Stimulated activated CD8-positive, alpha-beta memory T cell treated with anti-CD3 and anti-CD28 coated beads, Interleukin-4, amount 100 ng/mL, for 48 hours (primary cell): ENCODE measurements at places on chromosomes 3 and 15.
A peak's percentile ranks its signal among the peaks of the same experiment; 100 is the strongest.

- no peak for DNase-seq
Measured at GRCh38 chr15:81033508-81033907, 32.8 kb downstream of the TLNRD1 start.

- DNase-seq: no peak
Measured at GRCh38 chr3:4407941-4408340, 59.1 kb downstream of the SUMF1 start.

- DNase-seq: no peak
Measured at GRCh38 chr15:66114863-66115425, 138.6 kb downstream of the MEGF11 start.

DNA sequence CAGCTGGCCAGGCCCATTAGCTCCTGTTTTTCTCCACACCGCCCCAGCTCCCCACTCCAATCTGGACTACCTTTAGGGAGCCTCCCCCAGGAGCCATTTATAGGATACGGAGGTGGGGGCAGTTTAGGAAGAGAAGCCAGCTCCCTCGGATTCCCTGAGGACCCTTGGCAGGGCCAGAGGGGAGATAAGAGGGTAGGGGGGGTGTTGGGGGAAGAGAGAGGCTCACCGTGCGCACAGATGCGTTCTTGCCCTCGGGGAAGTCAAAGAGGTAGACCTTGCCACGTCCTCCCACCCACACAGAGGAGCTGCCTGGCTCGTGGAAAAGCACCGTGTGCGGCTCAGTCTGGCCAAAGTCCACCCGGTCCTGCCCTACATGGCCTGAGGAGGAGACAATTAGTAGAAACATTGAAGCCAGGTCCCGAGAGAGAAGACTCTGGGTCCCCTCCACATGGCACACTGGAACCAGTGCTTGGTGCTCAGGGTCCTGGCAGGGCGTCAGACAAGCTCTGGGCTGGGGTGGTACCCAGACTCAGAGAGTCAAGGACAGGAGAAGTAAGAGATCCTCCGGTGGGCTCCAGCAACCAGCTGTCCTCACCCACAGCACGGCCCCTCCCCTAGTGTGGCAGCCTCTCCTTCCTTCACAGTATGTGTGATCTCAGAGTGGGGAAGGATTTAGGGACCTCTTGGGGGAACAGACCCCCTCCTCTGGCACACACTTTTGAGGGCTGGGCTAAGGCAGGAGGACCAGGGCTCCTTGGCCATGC, 15.0 kb downstream of the SEMA7A start:
- no peak for DNase-seq

GRCh38 chr3:81742581-81742980, 18.9 kb downstream of the GBE1 start:
- DNase-seq: no peak

DNA sequence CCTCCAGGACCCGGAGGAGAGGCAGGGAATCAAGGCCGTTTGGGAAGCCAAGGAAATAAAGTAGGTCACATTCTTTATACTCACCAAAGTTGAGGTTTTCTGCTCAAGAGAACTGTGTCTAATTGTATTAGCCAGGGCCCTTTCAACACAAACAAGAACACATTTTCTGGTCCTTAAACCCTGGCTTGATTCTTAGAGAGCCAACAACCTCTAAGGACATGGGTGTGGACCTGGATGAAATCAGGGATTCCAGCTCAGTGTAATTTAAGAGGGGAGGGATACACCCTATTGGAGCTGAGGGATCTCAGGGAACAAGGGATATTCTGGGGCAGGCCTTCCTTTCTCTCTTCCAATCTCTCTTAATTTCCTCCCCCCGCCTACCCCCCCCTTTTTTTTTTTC, 104.8 kb downstream of the COL6A6 start:
- DNase-seq: no peak

DNA sequence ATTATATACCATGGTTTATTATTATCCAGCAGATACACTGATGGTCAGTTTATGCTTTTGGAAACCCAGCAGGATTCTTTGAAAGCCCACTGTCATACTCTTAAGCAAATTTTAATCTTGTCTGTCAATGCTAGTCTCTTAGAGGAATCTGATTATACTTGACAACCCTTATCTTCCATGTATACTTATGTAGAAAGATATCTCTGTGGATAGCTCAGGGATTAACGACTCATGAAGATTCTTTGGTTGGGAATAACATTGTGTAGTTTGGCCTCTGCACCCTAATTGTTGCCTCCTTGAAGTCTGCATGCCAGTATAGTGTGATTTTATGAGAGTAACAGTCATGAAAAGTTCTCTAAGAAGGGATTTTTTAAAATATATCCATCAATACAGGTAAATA, 33.0 kb downstream of the FILIP1L start:
- no peak for DNase-seq

- peak; percentile 54 for DNase-seq
Measured at GRCh38 chr3:142929109-142929508, 34.4 kb downstream of the PAQR9 start.

GRCh38 chr3:156388497-156389448, 166.1 kb downstream of the SSR3 start:
- DNase-seq: no peak

GRCh38 chr3:124887177-124887931, at the start of gene ITGB5:
Gene ITGB5 (minus strand): TSS chr3:124887365. CDS start chr3:124887000, 365 bp downstream.
- peak; percentile 51 for DNase-seq

DNA sequence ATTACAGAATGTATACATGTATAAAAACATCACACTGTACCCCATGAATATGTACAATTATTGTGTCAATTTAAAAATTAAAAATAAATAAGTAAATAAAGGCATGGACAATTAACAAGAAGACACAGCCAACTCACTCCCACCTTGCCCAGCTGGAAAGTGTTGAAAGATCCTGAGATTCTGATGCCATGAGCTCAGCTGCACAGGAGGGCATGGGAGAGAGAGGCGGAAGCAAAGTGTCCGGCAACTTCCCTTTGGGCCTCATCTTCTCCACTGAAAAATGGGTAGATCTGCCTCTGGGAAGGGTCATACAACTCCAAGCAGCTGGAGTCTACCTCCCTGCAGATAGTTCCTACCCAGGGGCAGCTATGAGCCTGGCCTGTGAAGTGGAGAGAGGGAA, 277.3 kb downstream of the UACA start:
- no peak for DNase-seq

DNA sequence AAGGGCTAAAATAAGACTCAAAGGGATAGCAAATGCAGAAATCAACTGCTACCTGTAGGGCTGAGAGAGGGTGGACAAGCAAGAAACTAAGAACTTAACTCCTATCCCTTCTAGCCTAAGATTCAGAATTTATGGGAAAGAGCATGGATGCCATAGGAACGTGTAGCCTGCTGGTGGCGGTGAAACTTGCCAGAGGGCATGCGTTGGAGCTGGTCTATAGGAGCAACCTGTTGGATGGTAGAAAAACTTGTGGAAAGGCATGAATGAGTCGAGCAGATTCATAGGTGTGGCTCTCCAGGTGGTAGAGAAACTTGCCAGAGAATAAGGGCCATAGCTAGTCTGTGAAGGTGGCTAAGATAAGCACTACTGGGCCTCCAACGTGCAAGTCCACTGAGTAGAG, 137.2 kb downstream of the DOCK3 start:
- no peak for DNase-seq

DNA sequence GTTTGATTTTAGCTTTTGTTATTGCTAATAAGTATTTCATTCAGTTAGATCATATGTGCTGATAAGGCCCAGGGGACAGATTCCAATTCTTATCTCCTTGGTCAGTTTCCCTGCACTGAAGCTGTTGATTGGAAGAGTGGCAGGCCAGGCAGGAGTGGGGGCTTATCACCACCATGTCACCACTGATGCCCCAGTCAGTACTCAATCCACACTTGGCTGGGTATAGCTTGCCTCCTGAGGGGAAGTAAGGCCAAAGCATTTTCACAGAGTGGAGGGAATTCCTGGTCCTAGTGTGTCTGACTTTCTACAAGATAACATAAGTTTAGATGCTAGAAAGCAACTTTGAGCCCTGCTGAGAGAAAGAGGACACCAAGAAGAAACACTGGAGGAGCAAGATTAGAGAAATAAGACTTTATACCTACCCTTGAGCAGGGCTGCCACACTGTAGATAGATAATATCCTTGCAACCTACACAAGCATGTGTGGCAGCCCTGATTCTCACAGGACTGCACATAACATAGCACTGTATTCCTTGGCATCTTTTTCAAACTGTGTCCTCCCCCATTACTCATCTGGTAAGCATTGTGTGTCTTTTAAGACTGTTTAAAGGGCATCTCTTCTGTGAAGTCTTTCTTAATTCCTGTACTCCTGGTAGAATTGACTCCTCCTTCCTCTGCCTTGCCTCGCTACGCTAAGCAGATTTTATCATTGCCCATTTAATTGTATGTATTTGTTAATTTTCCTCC, 24.3 kb downstream of the OXNAD1 start:
- no peak for DNase-seq

- DNase-seq: no peak
Measured at GRCh38 chr3:148815316-148816110, 12.1 kb upstream of the CPB1 start.

- DNase-seq: no peak
Measured at GRCh38 chr3:139101396-139101795, 56.7 kb upstream of the PRR23C start.

DNA sequence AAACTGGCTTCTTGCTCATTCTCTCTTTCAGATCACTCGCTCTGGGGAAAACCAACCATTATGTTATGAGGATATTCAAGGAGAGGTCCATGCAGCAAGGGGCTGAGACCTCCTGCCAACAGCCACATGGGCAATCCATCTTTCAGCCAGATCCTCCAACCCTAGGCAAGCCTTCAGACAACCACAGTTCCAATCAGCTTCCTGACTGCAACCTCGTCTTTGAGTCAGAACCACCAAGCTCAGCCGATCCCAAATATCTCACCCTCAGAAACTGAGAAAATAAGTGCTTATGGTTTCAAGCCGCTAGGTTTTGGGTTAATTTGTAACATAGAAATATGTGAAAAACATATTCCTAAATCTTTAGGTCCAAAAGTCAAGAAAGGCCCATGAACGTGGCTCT, 10.3 kb downstream of the LDHAL6B start:
- no peak for DNase-seq

DNA sequence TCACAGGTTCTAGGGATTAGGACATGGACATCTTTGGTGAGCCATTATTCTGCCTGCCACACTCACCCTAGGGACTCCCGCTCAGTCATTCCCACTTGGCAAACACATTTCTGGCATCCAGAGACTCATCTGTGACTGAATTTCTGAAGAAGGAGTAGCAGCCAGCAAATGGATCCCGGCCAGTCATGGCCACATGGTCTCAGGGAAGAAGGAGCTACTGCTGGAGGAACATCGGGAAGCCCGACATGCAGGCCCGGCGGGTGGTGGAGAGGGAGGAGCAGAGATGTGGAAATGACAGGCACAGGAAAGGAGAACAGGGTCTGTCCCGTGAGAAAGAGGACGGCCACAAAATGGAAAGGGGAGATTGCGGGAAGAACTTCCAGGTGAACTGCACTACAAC, 65.4 kb downstream of the SEMA5B start:
- no peak for DNase-seq

GRCh38 chr15:79283252-79284048, 928 bp downstream of the ANKRD34C start:
- DNase-seq: peak; percentile 65

GRCh38 chr15:87672309-87673288, 583.9 kb downstream of the NTRK3 start:
- DNase-seq: no peak
